ENCODE measurements at places on chromosomes 5 and 9.

DNA sequence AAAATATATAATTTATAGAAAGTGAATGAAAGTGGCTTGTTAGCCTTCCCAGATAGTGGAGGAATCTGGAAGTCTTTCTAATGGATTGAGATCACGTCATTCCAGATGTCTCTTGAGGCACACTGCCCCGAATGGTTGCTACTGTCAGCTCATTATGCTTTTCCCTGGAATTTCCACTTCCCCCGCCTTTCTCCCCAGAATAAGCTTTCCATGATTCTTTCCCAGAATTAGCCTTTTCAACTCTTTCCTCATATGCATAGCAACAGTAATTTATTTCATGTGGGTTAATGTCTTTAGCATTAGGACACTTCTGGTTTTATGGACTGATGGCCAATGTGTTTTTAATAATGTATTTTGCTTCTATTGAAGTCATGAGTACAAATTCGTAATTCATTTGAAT lies 81.5 kb downstream of the PALM2AKAP2 start:
- DNase-seq = no peak

DNA sequence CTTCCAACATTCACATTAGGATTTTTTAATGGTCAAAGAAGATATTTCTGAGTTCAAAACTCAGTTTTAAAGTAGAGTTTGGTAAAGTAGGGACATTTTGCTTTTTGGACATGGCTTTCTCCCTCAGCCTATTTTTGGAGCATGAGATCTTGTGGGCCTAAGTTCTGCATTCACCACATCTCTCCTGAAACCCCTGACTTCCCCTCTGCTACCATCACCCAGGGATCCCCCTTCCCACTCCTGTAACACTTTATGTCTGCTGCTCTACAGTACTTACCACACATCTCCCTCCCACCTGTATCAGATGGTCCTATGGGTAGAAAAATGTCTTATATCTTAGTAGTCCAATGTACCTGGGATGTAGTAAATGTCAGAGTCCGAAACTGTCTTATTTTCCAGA lies 48.2 kb upstream of the JAK2 start:
- DNase-seq = no peak

- no peak for DNase-seq
Measured at GRCh38 chr5:100110497-100110896, 424.7 kb upstream of the FAM174A start.

DNA sequence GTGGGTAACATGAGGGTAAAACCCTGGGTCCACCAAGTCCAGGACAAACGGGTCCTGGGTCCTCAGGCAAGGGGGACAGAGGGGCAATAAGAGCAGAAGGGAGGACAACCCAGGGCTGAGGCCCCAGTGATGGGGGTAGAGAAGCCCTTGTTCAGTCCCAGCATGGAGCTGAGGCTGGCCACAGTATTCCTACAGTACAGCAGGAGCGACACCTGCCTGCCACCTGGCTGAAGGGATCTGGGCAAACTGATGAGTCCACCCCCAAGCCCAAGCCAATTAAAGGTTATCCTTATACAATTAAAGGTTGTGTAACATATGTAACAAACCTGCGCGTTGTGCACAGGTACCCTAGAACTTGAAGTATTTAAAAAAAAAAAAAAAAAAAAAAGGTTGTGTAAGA lies 97.7 kb upstream of the LRRTM2 start:
- no peak for DNase-seq

DNA sequence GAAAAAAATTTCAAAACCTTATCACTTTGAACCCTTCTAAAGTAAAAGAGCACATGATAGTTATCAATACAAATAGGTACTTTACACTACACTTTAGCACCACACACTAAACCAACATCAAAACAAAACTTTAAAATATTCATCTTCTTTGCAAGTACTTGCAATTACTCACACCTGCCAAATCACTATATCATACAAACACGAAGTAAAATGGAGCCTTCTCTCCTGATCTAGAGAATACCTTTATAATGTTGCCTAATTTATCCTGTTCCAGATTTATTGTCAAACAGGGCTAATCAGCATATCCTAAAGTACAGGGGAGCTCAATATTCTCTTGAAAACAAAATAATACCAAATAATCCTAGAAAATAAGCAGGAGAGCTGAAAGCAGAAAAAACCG lies 3.0 kb downstream of the RNF145 start:
- no peak for DNase-seq

- DNase-seq = no peak
Measured at GRCh38 chr9:108043585-108043984, 554.0 kb upstream of the KLF4 start.

DNA sequence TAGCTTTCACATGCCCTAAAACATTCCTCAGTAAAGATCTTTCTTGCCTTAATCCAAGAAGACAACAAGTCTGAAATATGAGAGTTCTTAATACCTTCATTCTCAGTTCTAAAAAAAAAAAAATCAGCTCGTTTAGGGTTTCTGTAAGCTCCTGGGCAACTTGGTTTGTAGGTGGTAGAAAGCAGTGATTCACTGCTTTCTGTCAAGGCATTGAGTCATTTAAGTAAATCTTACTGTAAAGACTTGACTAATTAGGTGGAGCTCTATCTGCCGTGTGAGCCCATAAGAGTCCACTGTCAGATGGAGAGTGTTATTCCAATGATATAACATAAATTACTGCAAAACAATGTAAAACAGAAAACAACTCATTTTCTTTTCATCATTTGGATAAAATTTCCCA lies 56.1 kb upstream of the MAST4 start:
- no peak for DNase-seq

- DNase-seq = no peak
Measured at GRCh38 chr5:171633776-171634470, 151.7 kb upstream of the SMIM23 start.

GRCh38 chr5:116536316-116537083 lies 38.1 kb downstream of the SEMA6A start:
- no peak for DNase-seq

- DNase-seq = no peak
Measured at GRCh38 chr9:70883963-70884793, 237.2 kb downstream of the TRPM3 start.

DNA sequence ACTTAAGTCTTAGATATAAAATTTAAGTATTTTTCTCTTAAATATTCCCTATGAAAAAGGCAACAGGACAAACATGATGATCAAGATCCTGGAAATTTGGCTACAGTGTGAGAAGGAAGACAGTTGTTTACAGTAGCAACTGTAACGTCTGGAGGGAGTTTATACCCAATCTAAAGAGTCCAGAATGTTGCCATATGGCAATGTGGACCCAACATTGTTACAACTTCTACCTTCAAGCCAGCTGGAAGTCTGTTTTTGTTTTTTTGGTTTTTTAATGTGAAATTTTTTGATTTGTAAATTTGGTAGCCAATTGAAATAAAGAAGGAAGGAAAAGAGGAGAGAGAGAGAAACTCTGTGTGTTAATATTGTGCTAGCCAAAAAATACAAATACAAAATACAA lies 233.4 kb downstream of the CHSY3 start:
- DNase-seq = no peak

- DNase-seq = no peak
Measured at GRCh38 chr5:4348423-4348822, 752.8 kb downstream of the IRX1 start.

- DNase-seq = no peak
Measured at GRCh38 chr5:179323026-179323870, 22.0 kb downstream of the ADAMTS2 start.

DNA sequence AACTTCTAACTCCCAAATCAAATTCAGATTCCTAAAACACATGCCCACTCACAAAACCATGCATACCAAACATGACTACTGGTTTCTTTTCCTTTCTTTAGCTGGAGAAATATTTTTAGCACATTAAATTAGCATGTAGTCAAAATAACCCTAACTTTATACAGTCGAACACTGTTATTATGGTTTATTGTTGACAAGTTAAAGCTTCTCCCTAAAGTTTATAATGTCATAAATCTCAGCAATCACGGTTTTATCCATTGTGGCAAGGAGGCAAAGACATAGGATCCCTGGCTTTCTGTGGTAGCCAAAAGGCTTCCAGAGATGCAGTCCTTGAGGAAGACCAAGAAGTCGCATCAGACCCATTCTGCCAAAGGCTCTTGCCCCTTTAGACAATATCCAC lies 27.5 kb downstream of the ARL15 start:
- DNase-seq = no peak

- no peak for DNase-seq
Measured at GRCh38 chr9:100581081-100581480, 3.2 kb downstream of the CAVIN4 start.

- DNase-seq = no peak
Measured at GRCh38 chr5:73693573-73694061, 67.6 kb downstream of the ARHGEF28 start.

GRCh38 chr5:61303346-61303745 lies 28.7 kb upstream of the ZSWIM6 start:
- DNase-seq = no peak

DNA sequence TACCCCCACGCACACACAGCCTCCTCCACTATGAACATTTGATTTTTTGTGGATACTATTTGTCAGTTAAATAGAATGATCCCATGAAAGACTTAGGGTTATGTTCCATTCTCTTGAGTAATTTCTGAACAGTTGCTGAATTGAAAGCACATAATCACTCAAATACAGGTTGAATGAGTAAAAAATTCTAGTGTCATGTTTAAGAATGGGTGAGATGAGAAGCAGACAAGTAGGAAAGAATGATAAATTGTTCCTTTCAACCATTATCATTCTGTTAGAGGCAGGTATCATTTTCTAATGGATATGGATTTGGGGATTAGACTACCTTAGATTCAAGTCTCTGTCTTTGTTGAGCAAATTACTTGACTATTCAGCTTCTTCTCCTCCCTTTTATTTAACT lies 19.3 kb downstream of the RAD50 start:
- no peak for DNase-seq

DNA sequence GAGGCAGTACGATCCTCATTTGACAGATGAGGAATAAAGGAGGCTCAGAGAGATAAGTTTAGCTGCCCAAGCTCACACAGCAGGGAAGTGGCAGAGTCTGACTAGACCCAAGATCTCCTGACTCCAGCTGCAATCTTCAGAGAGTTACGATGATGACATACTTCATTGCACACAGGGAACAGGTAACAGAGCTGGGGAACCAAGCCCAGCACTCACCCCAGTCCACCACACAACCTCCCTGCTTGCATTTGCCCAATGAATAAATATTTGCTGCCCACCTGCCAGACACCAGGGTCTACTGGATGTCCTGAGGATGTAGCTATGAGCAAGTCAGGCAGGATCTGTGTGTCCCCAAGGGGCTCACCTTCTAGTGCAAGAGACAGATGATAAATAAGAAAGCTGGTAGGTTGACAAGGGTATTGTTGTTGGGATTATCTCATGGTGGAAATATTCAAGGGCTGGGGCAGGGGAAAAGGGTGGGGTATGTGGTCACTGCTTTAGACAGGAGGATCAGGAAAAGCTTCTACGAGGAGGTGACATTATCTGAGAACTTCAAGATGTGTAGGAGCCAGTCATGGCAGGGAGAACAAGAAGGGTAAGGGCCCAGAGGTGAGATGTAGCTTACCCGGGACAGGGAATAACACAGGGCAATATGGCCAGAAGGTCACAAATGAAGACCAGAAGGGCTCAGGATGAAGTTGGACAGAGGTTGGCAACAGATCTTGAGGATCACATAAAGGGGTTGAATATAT lies 28.6 kb upstream of the CPEB4 start:
- DNase-seq = no peak

DNA sequence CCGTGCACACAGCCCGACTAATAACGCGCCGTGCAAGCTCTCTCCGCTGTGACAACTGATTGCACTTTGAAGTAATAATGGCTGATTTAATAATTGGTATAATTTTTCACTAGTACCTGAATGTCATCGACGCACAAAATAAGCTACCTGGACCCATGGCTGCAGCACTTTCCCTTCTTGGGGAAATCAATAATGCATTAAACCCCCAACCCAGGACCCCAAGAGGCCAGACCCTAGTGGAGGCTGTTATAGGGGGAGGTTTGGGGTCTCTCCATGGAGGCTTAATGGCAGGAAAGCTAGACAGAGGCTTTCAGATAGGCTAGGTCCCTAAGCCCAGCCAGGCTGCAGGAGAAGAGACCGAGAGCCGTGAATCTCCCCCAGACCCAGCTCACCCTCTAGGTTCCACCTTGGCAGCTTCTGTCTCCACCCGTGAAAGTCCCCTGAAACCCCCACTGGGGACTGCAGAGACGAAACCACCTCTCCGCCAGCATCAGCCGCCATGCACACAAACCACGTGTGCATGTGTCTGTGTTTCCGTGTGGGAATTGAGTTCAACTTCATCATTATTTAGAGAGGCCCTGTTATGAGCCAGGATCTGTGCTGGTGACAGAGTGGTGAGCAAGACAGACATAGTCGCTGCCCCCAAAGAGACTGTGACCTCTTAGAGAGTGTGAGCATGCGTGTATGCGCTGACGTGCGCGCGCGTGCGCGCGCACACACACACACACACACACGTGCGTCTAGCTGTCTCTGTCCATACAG lies 168.6 kb upstream of the MVB12B start:
- DNase-seq = no peak

DNA sequence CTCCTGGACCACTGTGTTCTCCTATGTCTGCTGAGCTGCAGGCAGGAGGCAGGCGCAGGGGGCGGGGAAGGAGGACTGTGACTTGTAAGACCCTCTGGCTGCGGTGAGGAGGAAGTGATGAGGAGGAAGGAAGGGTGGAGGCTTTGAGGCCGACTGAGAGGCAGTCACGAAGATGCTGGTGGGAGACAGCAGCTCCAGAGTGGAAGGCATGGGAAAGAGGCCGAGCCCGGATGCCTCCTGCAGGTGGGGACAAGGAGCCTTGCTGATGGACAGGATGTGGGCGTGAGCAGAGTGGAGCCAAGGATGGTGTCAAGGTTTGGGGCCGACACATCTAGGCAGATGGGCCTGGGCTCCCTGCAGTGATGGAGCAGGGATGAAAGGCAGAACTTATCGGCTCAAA lies 74.3 kb upstream of the ICE1 start:
- DNase-seq = peak; percentile 11

- DNase-seq = no peak
Measured at GRCh38 chr5:174371600-174372094, 326.1 kb downstream of the NSG2 start.

DNA sequence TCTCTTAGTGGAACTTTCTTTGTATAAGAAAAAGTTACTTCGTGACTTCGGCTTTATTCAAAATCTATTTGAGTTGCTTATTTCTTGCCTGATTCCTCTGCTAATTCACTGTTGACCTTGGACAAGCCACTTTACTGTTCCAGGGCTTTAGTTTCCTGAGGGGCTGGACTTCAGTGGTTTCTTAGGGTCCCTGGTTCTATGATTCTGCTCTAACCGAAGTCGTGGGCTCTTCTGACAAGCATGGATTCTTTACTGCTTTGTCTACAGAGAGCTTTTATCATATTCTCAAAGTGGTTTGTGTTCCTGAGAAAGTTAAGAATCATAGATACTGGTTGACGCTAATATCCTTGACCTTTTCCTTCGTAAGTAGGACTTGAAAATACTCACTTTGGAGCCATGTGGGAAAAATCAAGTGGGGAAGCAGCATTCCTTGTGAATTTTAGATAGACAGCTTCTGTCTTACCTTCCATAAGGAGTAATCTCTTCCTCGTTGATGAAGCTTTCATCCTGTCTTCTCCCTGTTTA lies 21.1 kb downstream of the EXOSC2 start:
- no peak for DNase-seq

- DNase-seq = no peak
Measured at GRCh38 chr5:134724872-134725271, 13.5 kb upstream of the CAMLG start.
